ENCODE measurements at places on chromosomes 11 and 22.

DNA sequence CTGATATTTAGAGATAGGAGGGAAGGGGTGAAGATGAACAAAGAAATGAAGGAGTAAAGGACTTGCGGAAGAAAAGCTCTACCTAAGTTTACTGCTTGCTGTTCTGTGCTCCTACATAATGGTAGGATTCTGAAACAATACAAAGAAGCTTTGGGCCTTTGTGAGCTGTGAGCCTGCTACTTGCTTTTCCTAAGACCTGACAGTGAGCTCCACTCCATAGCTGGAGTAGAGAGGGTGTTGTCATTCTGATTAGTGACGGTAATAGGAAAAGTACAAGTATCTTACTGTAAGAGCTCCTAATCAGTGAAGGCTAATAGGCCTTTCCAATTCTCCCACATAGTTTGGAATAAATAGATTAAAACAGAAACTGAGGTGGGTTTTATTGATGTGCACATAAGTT lies 75.9 kb downstream of the PARVA start:
- no peak for DNase-seq

GRCh38 chr11:5277807-5278382 lies 8.2 kb upstream of the HBE1 start:
- no peak for DNase-seq

DNA sequence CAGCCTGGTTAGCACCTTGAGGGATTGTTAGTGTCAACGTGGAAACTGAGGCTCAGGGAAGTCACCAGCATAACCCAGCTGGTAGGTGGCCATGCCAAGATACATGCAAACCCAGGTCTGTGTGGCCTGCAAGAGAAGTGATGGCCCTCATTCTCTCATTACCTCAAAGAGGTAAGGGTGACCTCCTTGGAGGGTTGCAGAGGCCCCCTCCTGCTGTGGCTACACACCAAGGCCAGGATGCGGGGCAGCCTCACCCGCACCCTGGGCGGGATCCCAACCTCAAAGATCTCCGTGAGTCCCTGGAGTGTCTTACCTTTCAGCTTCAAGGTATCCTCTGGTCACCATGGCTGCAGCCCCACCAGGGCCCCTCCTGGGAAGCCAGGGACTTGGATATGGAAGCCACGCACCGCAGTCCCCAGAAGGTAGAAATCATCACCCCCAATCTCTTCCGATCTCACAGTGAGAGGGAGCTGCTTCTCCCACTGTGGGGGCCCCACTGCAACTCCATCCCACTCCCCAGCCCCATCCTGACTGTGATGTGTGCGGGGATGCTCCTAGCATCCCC lies 95.4 kb downstream of the MORC2 start:
- DNase-seq, result no peak

DNA sequence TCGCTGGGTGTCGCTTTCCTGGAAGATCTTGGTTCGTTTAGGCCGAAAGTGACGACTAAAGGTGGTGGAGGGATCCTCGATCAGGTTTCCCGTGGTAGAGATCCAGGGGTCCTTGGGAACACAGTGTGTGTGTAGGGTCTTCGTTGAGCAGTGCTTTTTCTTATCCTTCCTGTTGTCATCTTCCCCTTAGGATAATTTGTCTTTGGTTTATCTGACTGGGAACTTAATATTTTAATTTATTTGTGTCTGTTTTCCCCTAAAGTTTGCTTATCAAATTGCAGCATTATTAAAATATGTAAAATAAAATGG lies 403 bp downstream of the RBM7 start:
- DNase-seq, result no peak

DNA sequence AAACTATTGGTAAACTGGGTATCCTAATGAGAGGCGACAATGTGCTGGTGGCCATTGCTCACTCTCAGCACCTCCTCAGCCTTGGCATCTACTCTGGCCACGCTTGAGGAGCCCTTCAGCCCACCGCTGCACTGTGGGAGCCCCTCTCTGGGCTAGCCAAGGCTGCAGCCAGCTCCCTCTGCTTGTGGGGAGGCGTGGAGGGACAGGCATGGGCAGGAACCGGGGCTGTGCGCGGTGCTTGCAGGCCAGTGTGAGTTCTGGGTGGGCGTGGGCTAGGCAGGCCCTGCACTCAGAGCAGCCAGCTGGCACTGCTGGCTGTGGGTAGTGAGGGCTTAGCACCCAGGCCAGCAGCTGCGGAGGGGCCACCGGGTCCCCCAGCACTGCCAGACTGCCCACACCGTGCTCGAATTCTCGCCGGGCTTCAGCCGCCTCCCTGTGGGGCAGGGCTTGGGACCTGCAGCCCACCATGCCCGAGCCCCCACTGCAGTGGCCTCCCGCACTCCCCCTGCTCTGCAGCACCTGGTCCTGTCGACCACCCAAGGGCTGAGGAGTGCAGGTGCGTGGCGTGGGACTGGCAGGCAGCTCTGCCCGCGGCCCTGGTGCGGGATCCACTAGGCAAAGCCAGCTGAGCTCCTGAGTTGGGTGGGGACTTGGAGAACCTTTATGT lies 575.9 kb upstream of the ANO3 start:
- no peak for DNase-seq

- DNase-seq, result no peak
These were observed 360.9 kb upstream of the NARS2 start for GRCh38 chr11:78935398-78936068.

DNA sequence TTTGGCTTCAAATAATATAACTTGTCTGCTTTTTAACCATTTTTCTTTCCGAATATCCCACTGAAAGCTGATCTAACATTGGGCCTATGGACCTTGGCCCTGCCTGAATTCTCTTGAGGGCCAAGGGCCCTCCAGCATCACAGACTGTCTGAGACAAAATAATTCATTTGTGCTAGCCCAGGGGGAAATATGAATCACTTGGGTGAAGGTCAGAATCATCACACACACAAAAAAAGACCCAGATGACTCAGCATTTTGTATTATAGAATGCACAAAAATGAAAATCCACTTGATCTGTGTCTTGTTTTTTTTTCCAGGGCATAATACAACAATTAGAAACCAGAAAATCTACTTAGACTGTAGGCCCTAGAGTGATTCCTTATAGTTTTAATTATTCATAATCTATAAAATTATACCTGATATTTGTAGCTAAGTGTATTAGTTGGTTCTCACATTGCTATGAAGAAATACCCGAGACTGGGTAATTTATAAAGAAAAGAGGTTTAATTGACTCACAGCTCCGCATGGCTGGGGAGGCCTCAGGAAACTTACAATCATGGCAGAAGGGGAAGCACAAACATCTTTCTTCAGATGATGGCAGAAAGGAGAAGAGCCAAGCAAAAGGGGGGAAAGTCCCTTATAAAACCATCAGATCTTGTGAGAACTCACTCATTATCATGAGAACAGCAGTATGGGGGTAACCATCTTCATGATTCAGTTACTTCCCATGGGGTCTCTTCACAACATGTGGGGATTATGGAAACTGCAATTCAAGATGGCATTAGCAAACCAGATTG lies 15.6 kb upstream of the RDX start:
- DNase-seq, result peak; percentile 24

DNA sequence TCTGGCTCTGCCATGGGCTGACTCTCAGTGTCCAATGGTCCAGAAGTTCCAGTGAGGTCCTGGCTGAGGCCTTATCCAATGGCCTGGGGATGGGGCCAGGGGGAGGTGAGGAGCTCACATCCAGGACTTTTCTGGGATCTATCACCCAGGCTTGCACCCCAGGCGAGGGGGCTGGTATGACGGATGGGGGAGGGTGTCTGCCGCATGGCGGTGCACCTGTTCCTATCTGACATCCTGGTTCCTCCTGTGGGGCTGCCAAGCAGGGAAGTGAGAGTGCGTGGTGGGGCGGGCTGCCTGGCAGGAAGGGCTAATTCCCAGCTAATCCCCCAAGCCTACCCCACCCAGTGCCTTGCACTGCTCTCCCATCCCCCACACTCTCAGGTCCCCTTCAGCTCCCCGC lies 102.1 kb downstream of the NECTIN1 start:
- no peak for DNase-seq

DNA sequence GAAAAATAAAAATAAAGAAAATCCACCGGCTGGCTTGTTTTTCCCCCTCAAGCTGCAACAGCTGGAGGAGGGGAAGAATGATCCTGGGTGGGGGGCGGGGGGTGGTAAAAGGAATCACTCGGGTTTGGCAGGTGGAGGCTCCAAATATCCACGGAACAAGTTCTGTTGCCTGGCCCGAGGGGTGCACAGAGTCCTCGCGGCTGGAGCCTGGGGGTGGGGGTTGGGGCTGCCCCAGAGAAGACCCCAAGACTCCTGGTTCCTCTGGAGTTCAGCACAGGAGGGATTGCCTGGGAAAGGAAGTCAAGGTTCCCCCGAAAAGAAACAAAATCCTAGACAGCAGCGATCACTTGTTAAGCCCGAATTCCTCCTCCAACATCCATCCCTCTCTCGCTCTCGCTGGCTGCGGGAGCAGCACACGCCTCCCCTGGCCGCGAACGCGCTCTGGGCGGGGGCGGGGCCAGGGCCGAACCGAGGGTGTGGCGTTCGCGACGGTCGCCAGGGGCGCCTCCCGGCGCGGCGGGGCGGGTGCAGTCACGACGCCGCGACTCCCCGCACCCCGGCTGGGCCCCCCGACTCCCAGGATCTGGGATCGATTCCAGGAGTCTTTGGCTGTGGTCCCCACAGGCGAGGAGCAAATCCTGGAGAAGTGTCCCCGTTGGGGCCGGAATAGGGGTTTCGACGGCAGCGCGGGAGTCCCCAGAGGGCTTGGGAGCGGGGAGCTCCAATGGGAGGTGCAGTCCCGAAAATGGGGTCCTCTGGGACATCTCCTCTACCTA lies at the start of gene KCNA4:
Gene KCNA4 (minus strand): TSS at position 443 of the 776 bp plus-strand sequence. CDS start 4,352 bp downstream, outside the sequence.
- no peak for DNase-seq

DNA sequence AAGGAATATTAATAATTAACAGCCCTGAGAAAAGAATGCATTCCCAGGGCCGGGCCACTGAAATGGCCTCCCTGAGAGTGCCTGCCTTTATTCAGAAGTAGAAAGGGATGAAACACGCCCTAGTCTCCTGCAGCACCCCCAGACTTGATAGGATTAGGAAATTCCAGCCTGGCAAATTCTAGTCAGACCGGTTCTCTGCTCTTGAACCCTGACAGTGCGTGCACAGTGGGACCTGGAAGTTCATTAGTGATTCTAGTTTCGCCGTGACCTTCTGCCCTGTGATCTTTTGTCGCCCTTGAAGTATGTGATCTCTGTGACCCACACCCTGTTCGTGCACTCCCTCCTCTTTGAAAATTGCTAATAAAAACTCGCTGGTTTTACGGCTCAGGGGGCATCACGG lies 2.1 kb upstream of the GSTP1 start:
- no peak for DNase-seq

DNA sequence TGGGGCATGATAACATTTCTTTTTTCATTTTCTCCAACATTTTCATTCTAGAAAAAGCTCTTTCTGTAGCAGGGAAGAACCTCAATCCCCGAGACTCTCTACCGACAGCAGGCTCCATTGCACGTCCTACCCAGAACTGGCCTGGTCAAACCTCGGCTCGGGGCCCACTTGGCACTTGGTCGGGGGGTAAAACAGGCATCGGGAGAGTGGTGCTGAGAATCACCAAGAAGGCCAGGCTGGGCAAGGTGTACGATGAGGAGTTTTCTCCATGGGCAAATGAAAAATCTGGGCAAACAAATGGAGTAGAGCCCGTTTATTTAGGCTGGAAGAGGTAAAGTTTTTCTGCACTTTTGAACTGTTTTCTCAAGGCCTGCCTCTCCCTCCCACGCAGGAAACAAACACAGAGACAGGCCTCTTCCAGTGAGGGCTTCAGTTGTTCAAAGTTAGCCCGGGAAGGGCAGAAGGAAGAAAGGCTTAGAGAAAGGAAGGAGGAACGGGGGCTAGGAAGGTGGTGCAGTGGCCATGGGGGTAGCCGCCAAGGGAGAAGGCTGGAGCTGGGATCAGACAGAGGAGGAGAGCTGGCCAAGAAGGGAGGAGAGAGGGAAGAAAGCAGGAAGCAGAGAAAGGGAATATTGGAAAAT lies 87.6 kb downstream of the ETS1 start:
- no peak for DNase-seq

DNA sequence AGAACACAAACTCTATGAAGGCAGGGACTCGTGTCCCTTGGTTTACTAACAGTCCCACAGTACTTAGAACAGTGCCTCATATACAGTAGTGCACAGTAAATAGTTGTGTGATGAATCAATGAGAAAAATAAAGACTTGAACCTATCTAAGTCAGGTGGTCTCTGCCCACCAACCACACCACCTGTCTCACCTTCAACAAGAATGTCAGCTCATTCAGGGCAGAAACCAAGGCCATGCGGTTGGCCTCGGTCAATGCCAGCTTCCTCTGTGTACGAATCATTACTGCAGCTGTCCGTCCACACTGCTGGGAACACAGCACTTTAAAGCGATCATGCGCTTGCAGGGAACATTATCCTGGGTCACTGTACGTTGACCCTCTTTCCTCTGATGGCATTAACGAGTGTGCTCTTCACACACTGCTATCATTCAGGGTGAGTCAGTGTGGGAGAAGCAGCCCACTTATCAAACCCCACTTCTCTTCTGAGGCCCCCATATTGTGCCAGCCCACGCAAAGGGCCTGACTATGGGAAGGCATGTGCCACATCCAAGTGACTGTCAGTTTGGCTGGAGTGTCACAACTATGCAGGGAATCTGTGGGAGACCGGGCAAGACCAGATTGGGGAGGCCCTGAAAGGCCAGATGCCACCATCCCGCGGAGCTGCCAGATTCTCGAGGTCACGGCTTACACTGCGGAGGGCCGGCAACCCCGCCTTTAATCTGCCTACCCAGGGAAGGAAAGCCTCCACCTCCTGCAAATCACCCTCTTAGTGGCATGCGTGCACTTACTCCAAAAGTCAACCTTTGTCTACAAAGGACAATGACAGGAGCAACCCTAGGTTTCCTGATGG lies 36.1 kb downstream of the LARGE1 start:
- DNase-seq, result no peak

DNA sequence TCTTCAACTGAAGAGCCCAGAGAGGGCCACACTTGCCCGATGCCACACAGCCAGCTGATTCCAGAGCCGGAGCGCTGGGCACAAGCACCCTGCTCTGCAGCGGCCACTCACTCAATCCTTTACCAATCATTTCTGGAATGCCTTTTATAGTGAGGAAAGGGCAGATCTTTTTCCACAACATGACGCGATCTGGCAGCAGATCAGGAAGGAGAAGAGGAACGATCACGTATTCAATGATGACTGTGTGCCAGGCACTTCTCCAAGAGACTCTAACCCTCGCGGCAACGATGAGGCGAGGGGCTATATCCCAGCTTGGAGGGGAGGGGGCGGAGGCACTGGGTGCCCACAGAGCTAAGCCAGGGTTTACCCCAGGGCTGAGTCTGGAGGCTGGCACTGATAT lies 56.3 kb upstream of the TCF20 start:
- no peak for DNase-seq

- DNase-seq, result no peak
These were observed 59.0 kb downstream of the SYN3 start for GRCh38 chr22:32999039-32999815.

Measured in GM06990 (cell line).